Stimulated activated CD4-positive, alpha-beta T cell treated with anti-CD3 and anti-CD28 coated beads, Interleukin-4, amount 100 ng/mL, for 24 hours (primary cell): ENCODE measurements at places on chromosomes 12 and 14.

DNA sequence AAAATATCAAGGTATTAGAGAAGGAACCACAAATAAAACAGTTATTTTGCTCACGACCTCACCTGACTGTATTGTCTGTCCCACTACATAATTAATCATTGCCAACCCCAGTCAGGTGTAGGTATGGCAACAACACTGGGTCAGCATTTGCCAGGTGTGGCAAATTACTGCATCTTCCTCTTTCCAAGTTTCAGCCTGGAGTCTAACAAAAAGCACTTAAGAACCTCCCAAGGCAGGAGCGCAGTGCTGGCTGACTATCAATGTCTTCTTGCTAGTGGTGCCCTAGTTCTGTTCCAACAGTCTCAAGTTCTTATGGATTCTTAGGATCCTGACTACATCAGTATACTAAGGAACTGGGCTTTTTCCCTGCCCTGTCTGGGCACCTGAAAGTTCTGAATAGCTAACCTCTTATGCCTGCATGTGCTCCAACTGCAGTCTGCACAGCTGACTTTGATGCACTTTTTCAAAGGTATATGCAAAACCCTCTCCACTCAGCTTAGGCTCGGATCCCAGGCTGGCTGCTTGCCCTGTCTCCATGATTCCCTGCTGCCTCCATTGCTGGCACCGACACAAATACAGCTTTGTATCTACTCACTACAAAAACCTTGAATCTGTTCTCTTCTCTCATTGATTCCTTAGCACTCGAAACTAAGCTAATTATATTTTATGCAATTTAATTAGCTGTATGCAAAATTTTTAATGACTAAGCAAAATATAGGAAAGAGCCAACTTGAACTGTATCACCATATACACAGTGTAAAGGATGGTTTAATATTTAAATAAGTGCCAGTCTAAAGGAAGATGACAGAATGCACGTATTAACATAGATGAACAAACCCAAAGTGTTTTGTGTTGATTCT is 113.3 kb downstream of the PRKD1 start:
- DNase-seq, result no peak

GRCh38 chr12:87233671-87234070 is 795.5 kb downstream of the C12orf50 start:
- DNase-seq, result no peak

- no peak for DNase-seq
Observed at GRCh38 chr12:82835217-82835616, 148.5 kb downstream of the TMTC2 start.

- no peak for DNase-seq
Observed at GRCh38 chr14:55151601-55152000, 22.5 kb downstream of the LGALS3 start.

DNA sequence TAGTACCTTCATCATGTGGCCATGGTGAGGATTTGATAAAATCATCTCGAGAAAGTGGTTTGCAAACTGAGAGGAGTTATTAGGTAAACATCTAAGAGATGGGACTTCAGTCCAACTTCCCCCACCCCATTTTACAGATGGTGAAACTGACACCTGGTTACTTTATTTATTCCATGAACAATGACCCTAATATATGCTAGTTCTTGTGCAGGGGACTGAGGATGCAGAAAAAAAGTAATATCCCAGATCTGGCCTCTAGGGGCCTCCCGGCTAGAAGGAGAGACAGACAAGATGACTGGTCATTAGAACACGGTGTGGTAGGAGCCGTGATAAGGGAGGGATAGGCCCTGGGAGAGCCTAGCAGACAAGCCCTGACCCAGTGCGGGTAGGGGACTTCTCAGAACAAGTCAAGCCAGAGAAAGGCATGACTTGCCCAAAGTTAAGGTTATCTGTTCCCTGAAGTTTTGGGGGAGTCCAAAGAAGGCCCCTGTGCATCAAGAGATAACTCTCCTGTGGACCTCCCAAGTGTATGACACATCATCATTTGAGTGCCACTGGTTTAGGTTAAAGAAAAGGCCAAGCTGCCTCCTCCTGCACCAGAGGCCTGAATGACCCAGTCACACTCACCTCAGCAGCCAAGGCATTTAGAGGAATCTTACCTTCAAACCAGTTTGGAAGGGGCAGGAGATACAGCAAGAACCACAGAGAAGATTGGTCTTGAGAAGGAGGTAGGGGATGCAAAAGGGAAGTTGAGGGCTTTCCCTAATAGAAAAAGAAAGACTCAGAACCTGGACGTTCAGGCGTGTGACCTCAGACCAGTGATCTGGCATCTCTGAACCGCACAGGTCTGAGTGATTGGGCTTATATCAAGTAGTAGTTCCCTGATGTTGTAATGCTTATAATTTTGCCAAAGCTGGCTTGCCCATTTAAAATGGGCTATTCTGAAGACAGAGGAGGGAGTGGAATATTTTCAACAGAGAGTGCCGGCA is 1.6 kb downstream of the CMKLR1 start:
- no peak for DNase-seq

DNA sequence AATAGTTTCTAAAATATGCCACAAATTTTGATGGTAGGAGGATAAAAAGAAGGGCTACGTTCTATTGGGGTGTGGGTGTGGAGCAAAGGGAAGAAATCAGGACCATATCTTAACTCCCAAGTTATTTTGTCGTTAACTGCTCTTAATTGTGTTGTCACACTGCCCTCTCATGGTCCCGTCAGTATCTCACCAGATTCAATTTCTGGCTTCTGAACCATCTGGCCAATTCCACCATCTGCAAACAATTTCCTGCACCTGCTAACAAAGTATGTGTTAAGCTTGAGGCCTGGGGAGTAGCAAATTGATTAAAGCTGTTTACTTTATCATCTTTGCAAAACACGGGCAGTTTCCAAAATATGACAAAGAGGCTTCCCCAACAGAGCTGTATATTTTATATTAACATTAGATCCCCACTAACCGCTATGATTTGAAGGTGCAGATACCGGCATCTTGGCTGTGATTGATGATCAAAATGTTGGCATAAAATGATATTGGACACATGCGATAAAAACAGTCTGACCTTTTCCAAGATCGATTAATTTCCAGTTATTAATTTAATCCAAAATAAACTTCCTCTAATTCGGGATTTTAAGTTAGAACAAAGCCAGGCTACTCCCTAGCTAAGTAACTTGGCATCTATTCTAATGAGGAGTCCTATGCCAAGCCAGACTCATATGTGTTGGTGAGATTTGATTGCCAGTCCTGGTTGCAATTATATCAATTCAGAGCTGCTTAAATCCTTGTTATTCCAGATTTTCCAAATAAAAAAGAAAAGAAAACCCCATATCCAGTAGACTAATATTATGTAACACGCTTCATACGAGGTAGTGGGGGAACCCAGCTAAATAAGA is 6.9 kb upstream of the DNM1L start:
- DNase-seq, result no peak

GRCh38 chr12:104249017-104249416 is 33.4 kb downstream of the TXNRD1 start:
- no peak for DNase-seq

DNA sequence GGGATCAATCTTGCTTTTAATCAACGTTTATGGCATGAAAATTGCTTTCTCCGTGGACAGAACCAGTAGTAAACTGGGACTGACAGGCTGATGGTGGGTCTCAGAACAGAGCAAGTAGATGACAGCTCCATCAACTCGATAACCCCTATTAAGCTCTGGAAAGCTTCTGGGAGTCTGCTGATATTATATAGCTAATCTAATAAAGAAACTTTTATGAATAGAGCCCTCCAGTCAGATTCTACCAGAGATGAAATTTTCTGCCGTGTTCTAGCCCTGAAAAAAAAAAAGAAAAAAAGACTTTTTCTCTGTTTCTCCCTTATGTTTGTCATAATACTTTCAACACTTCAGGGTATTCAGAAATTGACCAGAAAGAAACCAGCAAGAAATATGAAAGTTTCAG is 171.6 kb downstream of the APAF1 start:
- no peak for DNase-seq

DNA sequence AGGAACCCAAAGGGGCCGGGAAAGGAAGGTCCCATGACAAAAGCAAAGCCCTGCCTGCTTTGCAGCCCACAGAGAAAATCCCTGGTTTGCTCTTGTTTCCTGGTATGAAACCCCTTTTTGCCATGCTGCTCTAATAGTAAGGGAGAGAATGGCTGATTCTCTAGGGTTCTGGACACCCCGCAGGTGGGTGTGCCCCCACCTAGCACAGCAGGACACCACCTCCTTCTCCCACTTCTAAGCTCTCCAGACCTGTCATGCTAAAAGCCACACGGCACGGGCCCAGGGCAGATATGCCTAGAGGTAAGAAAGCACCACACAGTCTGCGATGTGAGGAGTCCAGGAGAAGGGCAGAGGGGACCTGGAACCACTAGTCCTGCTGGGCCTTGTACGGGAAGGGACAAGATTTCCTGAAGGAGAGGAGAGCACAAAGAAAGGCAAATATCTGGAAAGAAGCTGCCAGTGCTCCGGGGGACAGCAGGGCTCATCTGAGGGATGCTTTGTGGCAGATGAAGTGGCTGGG is 113.3 kb downstream of the BCL11B start:
- DNase-seq, result no peak

- no peak for DNase-seq
Observed at GRCh38 chr14:68418174-68419118, 374.4 kb downstream of the ZFP36L1 start.

- no peak for DNase-seq
Observed at GRCh38 chr14:29906256-29906870, 21.3 kb downstream of the PRKD1 start.

- no peak for DNase-seq
Observed at GRCh38 chr14:45916340-45916953, 663.4 kb upstream of the MIS18BP1 start.
